Ovary (tissue), 10 donors: ENCODE measurements at places on chromosomes 11 and 22.

DNA sequence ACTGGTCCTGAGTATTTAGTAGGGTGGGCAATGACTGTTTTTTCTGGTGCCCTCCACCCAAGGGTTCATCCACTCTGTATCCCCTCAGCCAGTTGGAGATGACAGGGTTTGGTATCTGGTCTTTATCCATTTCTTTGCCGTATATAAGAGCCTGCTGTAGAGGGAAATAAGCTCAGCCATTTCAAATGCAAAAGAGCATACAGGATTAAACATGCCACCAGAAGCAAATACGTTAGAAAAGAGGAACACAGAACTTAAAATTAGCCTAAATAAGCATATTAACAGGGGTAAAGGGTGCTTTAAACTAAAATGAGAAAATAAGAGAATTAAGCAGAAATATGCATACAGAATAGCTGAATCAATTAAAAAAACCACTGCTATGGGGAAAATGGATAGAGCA, 27.8 kb upstream of the TOP3B start:
- DNase-seq = no peak

DNA sequence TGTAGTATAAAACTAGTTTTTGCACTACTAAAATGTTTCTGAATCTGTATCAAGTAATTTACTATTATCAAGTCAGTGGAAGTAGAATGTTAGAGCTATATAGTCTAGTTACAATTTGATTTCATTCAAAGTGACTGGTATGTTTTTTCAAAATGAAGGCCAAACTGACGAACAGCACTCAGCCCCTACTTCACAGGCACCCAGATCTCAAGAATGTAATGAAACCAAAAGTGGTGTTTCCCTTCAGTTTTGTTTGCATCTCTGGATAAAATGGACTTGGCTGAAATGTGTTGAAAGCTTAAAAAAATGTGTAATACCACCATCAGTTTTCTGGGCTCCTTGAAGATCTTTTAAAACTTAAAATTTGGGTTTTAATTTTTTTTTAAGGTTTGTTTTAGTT, 46.4 kb downstream of the QSER1 start:
- DNase-seq = no peak

DNA sequence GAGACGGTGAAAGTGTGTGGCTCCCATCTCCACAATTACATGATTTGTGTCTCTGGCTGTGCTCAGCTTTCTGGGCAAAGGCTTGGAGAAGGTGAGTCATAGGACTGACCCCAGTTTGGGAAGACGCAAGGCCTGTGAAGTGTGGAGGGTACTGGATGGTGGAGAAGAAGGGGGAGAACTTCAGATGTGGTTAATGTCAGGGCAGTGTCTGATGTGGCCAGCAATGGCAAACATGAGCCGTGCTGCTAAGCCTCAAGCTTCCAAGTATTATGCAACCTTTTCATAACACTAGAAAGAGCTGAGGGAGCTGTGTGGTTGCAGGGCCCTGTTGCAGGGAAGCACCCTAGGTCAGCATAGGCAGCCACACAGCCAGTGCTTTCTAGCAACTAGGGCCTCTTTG, 110.9 kb downstream of the NTM start:
- no peak for DNase-seq

DNA sequence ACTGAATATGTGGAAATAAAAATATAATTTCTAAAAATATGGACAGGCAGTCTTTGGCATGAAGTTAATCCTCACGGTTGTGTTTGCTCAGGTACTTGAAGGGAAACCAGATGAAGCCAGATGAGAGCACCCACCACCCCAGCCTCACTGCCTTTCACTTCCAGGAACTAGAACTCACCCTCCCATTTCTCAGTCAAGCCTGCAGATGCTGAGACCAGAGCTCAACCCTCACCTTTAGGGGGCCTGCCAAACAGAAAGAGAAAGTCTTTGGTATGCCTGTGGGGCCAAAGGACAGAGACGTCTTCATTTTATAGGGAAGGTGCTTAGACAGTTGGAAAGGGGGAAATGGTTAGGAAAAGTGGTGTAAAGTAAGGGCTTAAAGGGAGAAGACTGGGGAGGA, 252.8 kb upstream of the PLET1 start:
- no peak for DNase-seq

GRCh38 chr11:105790840-105791239, 181.0 kb downstream of the GRIA4 start:
- no peak for DNase-seq

- no peak for DNase-seq
Observed at GRCh38 chr22:46934746-46935491, 172.5 kb downstream of the TBC1D22A start.

GRCh38 chr11:64614917-64615316, 23.9 kb downstream of the SLC22A12 start:
- DNase-seq = no peak

DNA sequence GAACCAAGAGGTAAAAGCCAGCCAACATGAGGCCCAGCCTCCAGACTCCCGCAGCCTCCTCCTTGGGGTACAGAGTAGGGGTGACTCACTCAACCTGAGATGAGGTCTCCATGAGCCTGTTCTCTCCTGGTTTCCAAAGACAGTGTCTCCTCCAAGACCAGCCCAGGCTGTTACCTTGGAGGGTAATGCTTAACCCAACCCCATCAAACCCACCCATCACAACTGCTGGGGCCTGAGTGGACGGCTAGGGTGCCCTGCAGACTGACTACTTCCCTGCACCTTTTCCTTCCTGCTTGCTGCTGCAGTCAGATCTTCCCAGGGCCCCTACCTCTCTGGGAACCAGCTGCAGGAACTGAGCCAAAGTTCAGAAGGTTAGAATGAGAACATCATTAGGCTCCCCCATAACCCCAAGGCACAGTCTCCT, 5.1 kb upstream of the NOL12 start:
- DNase-seq = no peak

- DNase-seq = no peak
Observed at GRCh38 chr11:79026803-79027445, 413.9 kb downstream of the TENM4 start.

GRCh38 chr22:50732681-50733080, 5.3 kb upstream of the ACR start:
- no peak for DNase-seq

DNA sequence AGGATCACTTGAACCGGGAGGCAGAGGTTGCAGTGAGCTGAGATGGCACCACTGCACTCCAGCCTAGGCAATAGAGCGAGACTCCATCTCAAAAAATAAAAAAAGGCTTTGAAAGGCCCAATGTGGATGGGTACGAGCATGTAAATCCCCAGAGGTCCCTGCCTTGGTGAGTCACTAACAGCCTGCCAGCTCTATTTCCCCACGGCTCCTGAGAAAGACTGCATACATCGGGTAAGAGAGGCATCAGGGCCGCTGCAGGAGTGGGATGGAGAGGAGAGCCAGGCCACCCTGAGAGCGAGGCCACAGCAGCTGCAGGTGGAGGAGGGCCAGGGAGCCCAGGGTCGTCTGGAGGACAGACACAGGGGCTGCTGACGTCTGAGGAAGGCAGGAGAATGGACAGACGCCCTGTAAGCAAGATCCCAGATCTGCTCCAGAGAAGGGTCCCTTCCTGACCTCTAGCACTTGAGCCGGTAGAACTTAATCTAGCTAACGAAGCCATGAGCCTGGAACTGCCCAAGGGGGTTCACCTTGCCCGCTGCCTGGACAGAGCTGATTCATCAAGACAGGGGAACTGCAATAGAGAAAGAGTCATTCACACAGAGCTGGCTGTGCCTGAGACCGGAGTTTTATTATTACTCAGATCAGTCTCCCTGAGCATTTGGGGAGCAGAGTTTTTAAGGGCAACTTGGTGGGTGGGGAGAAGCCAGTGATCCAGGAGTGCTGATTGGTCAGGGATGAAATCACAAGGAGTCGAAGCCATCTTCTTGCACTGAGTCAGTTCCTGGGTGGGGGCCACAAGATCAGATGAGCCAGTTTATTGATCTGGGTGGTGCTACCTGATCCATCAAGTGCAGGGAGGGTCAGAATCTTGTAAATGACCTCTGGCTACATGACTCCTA, 5.1 kb upstream of the KRTAP5-9 start:
- no peak for DNase-seq

DNA sequence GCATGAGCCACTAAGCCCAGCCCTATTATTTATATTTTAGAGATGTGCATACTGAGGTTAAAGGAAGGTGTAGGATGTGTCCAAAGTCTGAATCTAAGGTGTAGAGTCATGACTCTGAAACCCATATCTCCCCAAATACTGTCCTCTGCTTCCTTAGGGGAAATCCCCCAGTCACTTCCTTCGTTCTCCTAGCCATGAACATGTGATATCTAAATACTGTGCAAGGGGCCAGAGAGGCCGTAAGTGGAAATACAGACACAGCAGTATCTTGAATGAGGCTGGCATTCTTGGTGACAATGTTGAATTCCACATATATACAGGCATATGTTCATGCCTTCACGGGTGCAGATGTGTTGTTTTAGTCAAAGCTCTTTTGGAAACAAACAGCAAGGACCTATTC, 21.3 kb upstream of the PATZ1 start:
- no peak for DNase-seq

DNA sequence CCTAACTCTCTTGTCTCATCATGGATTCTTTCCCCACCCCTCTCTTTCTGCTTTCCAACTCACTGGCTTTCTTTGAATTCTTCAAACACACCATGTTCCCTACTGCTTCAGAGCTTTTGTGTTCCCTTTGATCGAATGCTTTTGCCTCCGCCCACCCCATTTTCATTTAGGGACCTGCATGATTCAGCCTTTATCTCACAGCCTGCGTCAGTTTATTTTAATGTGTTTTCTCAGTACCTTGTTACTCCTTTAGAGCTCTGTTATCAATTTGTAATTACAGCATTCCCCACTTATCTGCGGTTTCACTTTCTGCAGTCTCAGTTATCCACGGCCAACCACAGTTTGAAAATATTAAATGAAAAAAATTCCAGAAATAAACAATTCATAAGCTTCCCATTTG, 451.3 kb downstream of the METTL15 start:
- DNase-seq = peak; percentile 21

GRCh38 chr11:115220911-115221310, 283.3 kb downstream of the CADM1 start:
- no peak for DNase-seq

DNA sequence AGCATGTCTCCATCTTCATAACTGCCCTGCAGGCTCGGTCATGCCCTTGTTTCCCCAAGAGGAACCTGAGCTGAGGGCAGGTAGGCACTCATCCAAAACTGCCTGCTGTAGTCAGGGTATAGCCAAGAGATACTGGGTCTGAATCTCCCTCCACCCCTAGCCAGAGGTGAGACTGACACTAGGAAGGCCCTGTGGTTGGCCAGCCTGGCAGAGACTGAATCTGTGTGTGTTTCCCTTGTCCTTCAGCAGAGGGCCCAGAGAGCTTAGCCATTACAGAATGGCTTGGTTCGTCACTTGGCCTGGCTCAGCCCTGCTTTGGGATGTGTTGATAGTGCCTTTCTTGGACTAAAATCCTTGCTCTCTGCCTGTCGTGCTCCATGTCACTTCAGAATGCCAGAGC, 79.3 kb upstream of the SUSD2 start:
- no peak for DNase-seq

DNA sequence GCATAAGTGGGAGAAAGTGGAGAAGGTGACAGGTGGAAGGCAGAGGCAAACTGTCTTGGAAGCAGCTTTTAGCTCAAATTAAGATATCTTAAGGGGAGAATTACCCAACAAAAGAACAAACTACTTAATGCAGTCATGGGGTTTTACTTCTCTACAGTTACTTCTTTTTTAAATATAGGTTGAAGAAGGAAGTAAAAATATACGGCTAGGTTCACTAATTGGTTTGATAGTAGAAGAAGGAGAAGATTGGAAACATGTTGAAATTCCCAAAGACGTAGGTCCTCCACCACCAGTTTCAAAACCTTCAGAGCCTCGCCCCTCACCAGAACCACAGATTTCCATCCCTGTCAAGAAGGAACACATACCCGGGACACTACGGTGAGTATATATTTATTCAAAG, 40.8 kb downstream of the PDHX start:
- DNase-seq = no peak

GRCh38 chr11:64898076-64898445, 18.9 kb downstream of the ATG2A start:
- DNase-seq = no peak

DNA sequence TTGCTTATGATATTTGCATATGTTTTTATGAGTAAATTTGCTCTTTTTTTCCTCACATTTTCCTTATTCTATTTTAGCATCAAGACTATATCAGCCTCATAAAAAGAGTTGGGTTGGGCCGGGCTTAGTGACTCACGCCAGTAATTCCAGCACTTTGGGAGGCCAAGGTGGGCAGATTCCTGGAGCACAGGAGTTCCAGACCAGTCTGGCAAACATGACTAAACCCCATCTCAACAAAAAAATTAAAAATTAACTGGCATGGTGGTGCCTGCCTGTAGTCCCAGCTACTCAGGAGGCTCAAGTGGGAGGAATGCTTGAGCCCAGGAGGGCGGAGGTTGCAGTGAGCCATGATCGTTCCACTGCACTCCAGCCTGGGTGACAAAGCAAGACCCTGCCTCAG, 148.8 kb upstream of the ANO5 start:
- no peak for DNase-seq

GRCh38 chr11:117949062-117949461, 19.9 kb upstream of the TMPRSS13 start:
- no peak for DNase-seq

GRCh38 chr11:77065878-77066228, 918 bp upstream of the CAPN5 start:
- DNase-seq = peak; percentile 52

GRCh38 chr11:65266210-65266609, 4.4 kb downstream of the POLA2 start:
- DNase-seq = no peak

DNA sequence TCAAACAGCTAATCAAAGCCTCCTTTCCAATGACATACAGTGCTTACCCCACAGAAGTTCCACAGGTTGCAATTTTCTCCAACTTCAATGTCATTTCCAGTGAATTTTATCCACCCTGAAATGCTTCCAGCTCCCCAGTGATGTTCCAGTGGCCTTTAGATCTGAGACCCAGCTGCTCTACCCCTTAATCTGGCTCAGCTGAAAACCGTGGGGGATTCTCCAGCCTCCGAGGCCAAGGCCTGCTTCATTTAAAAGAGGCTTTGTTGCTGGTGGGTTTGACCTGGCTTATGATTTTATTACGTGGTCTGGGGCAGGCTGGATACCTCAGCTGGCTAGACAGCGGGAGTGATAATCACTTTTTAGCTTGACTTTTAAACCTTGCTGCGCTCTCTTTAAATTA, 10.9 kb downstream of the HEPHL1 start:
- no peak for DNase-seq

DNA sequence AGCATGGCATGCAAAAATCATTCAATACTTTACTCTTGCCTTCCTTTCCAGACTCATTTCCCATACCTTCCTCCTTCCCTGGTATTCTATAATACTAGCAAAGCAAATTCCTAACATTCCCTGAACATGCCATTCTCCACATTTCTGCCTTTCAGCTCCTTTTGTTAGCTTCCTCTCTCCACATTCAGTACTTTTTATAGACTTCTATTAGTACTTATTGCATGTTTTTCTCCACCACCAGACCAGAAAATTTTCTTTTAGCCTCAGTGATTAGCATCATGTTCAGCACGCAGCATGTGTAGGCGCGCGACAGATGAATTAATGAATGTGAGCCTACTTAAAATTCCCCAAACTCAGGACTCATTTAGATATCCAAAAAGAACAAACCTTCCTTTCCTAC, 935.3 kb downstream of the DLG2 start:
- DNase-seq = no peak
